ENCODE measurements at places on chromosomes 13 and 19. TPM values are rescaled to one million over a fixed set of nuclear protein-coding genes. Genes with fewer than 3 reads are reported as not detected.

Gene DPY19L3
- 4.9 TPM for total RNA-seq

DNA sequence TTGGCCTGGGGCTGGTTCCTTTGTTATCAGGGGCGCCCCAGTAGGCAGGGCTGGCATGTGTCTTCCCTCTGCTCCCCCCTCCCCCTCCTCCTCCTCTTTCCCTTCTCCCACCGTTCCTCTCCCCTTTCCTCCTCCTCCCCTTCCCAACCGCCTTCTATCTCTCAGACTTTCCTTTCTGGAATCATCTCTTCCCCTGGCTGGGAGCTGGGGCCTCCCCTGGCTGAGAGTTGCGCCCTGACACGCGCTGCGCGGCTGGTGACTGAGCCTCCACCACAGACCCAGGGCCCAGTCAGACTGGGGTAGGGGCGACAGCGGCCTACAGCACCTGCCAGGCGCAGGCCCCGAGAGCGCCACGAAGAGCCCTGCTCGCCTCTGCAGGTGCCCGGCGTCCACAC, 2.8 kb downstream of the PNMA8B start:
- DNase-seq: no peak

Gene IGSF23
- not detected for total RNA-seq

DNA sequence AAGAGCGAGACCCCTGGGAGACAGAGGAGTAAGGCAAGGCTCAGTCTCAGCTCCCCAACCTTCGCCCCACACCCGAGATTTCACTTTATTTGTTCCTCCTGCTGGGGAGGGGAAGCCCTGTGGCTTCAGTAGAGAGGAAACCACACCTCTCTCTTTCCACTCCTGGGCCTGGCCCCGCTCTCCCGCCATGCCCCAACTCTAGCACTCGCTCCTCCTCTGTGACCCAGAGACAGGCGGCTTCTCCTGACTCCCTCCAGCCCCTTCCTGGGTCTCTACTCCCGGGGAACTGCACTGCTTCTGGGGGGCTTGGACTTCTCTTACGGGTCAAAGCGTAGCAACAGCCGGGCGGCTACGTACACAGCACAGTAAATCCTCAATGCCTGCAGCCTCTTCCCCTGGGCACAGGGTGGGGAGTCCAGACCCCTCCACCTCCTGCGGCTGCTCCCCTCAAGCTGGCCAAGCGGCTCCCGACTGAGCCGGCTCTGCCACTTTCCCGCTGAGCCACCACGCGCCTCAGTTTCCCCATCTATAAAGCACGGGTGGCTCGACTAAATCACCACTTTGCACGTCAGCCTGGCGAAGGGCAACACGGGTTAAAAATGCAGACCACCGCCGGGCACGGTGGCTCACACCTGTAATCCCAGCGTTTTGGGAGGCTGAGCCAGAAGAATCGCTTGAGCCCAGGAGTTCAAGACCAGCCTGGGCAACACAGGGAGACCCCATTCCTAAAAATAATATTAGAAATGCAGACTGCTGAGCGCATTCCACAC, 1.4 kb downstream of the RNF126 start:
- no peak for DNase-seq
